ENCODE measurements at places on chromosomes 4 and X. TPM values are rescaled to one million over a fixed set of nuclear protein-coding genes. Genes with fewer than 3 reads are reported as not detected.

DNA sequence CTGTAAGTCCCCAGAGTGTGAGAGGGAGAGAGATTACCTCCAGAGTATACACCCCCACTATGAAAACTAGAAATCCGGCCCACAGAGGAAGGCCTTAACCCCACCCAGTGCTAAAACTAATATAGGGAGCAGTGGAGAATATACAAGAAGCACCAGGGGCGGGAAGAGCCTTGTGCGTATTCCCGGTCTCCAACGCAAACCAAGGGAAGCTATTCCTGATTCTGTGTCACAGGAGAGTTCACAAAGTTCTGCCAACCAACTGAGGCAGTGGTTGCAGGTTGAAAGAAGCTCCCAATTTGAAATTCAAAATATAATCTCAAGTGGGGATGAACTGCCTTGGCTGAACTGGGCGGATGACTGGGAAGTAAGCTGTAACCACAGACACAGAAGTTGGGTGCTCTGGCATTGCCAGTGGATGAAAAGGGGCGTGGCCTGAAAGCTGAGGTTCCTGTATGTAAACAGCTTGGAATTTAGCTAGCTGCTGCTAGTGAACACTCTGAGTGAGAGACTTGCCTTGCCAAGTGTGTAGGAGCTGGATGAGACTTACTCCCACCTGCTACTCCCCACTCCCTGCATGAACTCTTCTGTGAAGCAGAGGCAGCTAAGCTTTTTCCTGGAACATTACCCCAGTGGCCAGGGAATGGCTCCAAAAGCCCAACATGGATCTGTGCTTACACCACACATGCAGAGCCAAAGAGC, 32.7 kb downstream of the ELF2 start:
- no peak for DNase-seq

DNA sequence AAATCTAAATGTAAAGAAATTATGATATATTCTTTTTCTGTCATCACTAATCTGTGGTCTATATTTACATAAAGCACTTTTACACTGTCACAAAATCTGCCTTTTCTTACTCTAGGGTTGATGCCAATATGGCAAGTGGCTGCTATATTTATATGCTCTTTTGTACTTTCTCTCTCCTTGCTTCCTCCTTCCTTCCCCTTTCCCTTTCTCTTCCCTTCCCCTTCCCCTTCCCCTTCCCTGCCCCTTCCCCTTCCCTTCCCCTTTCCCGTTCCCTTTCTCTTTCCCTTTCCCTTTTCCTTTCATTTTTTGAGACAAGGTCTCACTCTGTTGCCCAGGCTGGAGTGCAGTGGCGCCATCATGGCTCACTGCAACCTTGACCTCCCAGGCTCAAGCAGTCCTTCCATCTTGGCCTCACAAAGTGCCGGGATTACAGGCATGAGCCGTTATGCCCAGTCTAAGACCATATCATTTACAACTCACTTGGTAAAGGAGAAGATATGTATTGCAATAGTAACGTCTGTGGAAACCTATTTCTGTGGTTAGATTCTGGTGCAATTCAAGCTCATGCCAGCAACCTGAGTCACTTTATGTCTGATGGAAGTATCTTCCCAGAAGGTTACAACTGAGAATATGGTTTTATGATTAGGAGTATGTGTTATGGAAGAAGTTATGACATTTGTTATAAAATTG, 13.9 kb upstream of the PLAC8 start:
- DNase-seq = peak; percentile 83

GRCh38 chrX:12977761-12978204, 2.9 kb downstream of the TMSB4X start:
- DNase-seq = no peak

DNA sequence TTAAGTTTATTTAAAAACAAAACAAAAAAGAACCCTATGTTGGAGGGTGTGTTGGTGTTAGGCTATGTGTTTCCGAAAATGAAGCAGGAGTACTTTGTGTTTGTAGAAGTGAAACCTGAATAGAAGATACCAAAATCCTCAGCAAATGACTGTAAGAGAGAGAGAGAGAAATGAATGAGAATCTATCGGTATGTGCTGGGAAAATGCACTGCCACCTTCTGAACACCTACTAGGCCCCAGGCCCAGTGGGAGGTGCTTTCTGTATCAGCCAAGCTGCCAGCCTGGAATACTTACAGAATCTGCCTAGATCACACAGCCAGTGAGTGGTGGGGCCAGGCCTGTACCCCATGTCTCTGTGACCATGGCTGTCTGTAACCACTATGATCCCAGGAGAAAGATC, 14.9 kb upstream of the PIM2 start:
- DNase-seq = no peak

DNA sequence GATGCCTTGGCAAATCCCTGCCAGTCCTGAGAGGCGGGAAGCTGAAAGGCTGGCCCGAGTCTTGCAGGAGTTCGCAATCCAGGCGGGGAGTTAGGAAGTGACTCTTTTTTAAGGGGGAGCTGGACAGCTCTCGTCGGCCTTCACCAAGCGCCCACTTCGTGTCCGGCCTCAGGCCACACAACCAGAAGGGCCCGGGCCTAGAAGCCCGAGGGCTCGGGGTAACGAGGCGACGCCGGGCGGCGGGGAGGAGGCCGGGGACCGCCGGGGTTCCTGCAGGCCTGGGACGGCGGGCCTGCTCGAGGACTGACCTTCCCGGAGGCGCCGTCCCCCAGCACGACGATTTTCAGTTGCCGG, 395 bp downstream of the RAB28 start:
- peak; percentile 19 for DNase-seq

The TRMT2B gene
- 12.4 TPM for polyA plus RNA-seq

- DNase-seq = no peak
Measured at GRCh38 chr4:1792158-1792831, 798 bp upstream of the FGFR3 start.

DNA sequence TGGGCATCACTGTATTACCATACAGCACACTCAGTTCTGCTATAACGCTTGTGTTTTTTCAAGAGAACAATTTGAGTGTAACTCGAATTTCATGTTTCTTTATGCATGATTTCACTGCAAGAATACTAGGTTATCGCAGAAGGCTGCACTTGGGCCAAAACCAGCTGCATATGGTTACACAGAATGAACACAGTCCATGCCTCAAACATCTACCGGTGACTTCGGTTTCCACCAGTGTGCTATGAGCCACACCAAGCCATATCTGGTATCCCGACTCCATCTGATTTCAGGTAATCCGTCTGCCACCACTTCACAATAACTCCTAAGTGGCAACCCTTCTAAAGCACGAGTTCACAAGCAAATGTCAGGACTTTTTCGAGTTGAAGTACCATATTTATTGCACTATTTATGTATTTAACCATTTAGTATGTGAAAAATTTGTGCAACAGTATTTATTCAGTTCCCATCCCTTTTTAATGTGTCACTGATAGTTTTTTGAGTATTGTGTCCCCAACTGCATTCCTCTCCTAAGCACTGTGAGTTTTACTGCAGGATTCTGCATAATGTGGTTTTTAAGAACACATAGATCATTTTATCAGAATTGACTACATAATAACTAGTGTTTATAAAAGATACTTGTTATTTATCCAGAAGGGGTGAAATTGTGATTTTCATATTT, 111.8 kb downstream of the APBB2 start:
- DNase-seq = no peak

GRCh38 chrX:5084279-5084678, 1144.4 kb downstream of the NLGN4X start:
- no peak for DNase-seq

DNA sequence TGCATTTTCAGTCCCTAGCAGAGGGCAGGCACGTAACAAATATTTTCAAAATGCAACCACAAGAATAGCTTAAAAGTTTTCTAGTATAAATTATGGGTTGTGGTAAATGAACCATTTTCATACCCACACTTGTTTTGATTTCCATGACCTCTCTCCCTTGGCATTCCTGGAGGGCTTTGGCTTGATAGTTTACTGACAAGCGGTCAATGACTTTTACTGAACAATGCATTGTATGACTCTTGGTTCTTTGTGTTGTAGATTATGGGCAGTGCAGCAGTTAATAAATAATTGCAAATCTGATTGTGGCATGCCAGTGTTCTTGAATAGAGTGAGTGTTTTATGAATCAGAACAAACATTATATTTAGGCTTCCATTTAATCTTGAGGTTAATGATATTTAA, 285.2 kb upstream of the ARX start:
- no peak for DNase-seq

The AMER1 gene
- 1.2 TPM for polyA plus RNA-seq

GRCh38 chr4:36610628-36611027, 329.2 kb downstream of the DTHD1 start:
- no peak for DNase-seq

The CD38 gene
- not detected for polyA plus RNA-seq

GRCh38 chr4:127782025-127782274, 172 bp upstream of the HSPA4L start:
- peak; percentile 39 for DNase-seq

GRCh38 chr4:154577324-154577723, 13.2 kb downstream of the FGA start:
- no peak for DNase-seq

The ITM2A gene
- polyA plus RNA-seq = not detected

The ARHGAP6 gene
- polyA plus RNA-seq = 1.0 TPM

The RAB9B gene
- polyA plus RNA-seq = 0.39 TPM

GRCh38 chrX:112457788-112458187, 221.9 kb downstream of the LHFPL1 start:
- DNase-seq = no peak

The NALF2 gene
- not detected for polyA plus RNA-seq

The CXCL3 gene
- polyA plus RNA-seq = 0.18 TPM

DNA sequence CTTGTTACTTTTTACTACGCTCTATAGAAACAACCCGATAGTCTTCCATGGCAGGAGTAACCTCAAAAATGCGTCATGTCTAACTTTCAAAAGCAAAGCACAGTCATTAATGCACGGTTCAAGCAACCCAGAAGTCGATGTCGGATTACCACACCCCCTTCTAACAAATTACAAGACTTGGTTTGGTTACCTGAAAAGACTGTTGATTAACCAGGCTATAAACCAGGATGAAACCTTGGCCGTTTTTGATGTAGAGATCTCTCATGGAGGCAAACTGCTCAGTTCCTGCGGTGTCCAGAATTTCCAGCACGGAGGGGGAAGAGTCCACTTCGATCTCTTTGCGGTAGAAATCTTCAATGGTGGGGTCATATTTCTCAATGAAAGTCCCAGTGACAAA, 2.4 kb downstream of the RAP2C start:
- no peak for DNase-seq

DNA sequence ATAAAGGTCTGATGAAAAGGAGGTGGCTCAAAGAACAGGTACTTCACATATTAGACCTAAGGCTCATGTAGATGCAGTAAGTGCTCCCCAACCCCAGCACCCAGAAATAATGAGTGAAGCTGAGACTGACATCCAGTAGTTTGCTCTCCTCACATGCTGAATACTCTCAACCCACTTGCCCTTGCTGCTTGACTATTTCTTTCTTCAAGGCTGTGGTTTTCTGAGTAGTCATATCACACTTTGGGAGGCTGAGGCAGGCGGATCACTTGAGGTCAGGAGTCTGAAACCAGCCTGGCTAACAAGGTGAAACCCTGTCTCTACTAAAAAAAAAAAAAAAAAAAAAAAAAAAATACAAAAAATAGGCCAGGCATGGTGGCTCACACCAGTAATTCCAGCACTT, 51.5 kb upstream of the PRPS1 start:
- no peak for DNase-seq

The VEGFD gene
- polyA plus RNA-seq = 0.07 TPM

DNA sequence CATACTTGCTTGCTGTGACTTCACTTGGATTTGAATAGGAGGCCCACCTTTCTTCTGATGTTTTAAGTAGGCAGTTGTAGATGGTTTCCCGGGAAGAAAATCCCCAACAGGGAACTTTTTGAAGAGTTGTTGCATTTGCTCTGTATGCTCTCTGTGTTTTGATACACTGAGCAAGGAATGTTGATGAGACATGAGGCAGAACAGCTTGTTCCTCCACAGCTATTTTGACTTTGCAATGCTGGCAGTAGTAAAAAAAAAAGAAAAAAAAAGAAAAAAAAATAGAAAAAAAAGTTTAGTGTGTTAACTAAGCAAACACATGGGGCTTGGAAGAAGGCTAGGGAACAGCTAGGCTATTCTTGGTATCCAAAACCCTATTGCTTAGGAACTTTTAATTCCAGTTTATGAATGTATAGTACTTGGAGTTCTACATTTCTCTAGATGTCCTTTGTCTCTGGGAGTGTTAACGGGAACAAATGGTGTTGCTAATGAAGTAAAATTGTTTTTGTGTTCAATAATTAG, 23.4 kb upstream of the PAQR3 start:
- DNase-seq = no peak

- DNase-seq = no peak
Measured at GRCh38 chr4:139642364-139642763, 23.3 kb upstream of the MGST2 start.

- DNase-seq = no peak
Measured at GRCh38 chr4:97370568-97370967, 772.7 kb downstream of the STPG2 start.

GRCh38 chrX:26574234-26574633, 358.3 kb downstream of the MAGEB5 start:
- DNase-seq = no peak

DNA sequence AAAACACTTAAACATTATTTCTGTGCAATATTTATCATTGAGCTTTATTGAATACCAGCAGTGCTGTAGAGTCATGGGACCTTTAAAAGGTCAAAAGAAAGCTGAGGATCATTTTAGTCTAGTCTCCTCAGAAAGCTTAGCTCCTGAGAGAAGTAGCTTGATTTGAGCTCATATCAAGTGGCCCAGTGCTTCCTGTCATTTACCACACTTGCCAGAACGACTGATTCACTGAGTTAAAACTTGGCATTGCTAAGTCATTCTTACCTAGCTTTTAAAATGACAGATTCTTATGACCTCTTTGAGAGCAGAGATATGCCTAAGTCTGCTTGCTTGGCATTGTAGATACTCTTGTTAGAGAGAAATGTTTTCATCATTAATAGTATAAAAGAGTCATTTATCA, 15.2 kb downstream of the SEPTIN11 start:
- DNase-seq = no peak

- no peak for DNase-seq
Measured at GRCh38 chr4:2104556-2105345, 45.6 kb downstream of the NAT8L start.

The DIPK2B gene
- polyA plus RNA-seq = not detected

DNA sequence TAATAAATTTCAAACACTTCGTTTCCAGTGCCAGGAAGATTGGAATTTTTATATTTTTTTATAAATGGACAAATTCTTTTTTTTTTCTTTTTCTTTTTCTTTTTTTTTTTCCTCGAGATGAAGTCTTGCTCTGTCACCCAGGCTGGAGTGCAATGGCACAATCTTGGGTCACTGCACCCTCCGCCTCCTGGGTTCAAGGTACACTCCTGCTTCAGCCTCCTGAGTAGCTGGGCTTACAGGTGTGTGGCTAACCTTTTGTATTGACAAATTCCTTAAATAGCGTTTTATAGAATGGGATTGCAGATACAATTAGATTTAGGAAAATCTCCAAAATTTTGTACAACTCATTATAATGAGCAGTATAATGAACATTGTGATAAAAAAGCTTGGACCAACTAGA, 328.9 kb downstream of the ARHGAP24 start:
- no peak for DNase-seq

GRCh38 chr4:105002278-105002677, 144.4 kb upstream of the TET2 start:
- no peak for DNase-seq

All from BJ (cell line).